Left renal pelvis (tissue), 4 donors: ENCODE measurements at places on chromosomes 4 and X. TPM values are rescaled to one million over a fixed set of nuclear protein-coding genes. Genes with fewer than 3 reads are reported as not detected.

GRCh38 chr4:148192526-148192925, 249.7 kb downstream of the NR3C2 start:
- no peak for DNase-seq

- DNase-seq: no peak
Observed at GRCh38 chr4:167274351-167274750, 40.1 kb upstream of the SPOCK3 start.

Gene ASB5
- polyA plus RNA-seq: 0.47 TPM

- DNase-seq: no peak
Observed at GRCh38 chrX:149060921-149061320, 444.2 kb downstream of the IDS start.

DNA sequence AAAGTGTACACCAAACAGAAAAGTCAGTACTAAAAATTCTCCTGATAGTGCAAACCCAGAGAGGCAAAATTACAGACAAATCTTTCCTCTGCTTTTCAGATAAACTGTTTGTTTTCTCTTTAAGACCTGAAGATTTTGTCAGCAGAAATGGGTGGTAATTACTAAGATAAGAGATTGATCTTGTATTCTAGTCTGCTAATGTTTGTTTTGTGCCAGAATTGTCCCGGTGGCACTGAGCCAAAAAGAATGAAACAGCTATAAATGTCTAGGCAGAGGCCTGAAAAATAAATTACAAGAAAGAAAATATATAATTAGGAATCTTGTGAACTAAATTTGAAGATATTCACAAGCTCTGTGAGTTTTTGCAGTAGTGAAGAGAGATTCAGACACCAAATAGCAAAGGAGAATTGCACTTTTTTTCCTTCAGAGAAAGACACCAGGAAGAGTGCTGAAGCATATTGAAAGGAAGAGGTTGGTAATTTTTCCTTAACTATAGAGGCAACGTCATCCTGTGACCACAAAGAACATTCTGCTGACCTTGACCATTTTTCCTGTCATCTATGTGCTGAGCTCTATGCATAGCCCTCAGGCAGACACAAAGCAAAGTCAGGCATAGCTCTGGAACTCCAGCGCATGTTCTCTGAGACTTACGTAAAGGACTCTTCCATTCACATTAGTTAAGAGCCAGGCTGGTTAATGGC, 314.5 kb upstream of the RASGEF1B start:
- no peak for DNase-seq

Gene MAGEA2B
- polyA plus RNA-seq: not detected

- no peak for DNase-seq
Observed at GRCh38 chr4:87204559-87204958, 15.9 kb downstream of the KLHL8 start.

DNA sequence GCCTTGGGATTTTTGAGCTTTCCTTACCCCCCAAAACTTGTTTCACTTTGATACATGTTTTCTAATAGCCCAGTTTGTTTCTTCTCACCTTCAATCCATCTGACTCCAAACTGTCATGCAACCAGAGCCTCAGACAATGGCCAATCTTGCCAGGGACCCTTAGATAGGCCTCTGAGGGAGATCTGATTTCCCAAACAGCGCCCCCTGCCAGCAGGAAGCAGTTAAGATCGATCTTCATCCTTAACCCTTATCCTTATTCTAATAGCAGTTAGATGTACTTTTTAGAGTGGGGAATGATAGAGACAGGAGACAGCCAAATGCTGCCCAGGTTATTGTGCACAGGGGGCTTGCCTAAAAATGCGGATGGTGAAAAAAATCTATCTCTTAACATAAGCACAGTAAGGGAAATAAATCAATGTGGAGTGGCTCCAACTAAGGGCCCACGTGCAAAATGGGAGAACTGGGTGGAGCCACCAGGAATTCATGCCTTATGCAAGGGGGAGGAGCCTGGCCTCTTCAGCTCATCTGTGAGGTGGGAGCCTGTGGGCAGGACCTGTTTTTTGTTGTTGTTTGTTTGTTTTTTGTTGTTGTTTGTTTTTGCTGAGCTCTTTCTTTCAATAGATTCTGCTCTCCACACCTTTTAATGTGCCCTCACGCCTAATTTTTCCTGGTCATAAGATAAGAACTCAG, 833.6 kb upstream of the AGA start:
- DNase-seq: no peak

GRCh38 chrX:135740681-135741149, 27.3 kb downstream of the CT45A1 start:
- DNase-seq: peak; percentile 1

DNA sequence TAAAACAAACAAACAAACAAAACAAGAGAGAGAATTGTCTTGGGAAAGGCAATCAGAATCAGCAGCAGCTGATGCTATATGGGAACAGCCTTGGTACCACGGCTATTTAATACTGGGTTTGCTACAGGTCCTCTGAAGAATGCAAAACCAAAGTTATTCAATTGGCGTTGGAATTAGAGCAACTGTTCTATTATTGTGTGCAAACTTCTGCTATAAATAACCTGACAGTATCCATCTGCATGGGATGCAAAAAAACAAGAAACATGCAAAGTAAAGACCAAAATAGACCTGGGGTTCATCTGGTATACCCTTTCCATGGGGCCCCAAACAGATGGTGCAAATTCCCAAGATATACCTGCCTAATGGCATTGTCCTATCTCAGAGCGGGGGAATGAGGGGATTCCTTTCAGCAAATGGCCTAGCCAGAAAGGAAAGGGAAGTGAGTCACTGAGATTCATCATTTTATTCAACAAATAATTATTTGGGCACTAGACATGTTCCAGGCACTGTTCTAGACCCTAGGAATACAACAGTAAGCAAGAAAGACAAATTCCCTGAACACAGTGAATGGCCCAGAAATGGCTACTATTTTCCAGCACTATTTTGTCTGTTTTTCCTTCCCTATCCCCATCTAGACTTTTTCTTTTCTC, 268.9 kb downstream of the FBXW7 start:
- no peak for DNase-seq

GRCh38 chr4:73675623-73676022, 55.4 kb upstream of the RASSF6 start:
- DNase-seq: no peak

- no peak for DNase-seq
Observed at GRCh38 chrX:103446665-103447302, 70.4 kb downstream of the BEX3 start.

GRCh38 chr4:35342833-35343232, 901.5 kb downstream of the ARAP2 start:
- no peak for DNase-seq

DNA sequence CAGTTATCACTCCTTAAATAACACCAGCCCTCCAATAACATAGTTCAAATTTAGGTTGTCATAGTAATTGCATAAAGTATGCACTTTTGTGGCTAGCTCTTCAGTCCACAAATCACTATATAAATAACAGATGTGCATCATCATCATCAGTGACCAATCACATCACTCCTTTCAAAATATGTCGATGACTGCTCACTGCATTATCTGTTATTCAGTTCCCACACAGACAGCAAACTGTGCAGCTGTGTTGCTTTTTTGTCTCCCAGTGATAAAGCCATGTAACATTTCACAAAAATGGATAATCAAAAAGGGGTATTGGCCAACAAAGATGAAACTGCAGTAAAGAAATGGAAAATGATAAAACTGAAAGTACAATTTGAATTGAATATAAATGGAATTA, 205.4 kb downstream of the DCLK2 start:
- DNase-seq: no peak

Gene TGIF2LX
- polyA plus RNA-seq: not detected

GRCh38 chr4:188821500-188821899, 682.3 kb downstream of the TRIML1 start:
- no peak for DNase-seq

Gene ASMT
- not detected for polyA plus RNA-seq

Gene GCNA
- 1.7 TPM for polyA plus RNA-seq

DNA sequence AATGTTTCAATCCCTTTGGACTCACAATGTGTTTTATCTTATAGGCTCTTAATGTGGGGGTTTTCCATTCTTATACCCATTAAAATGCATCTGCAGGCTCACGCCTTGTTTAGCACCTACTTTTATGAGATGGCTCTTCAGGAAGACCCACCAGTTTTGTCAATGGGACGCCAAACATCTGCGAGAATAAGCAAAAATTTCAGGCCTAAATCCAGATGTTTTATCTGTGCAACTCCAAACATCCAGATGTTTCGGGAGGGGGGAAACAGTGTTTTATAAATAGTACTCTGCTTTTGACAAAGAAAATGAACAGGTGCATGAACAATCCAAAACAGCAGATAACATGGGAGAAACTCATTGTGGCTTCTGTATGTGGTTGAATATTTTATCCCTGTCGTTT, 342.8 kb downstream of the DHX15 start:
- DNase-seq: no peak

DNA sequence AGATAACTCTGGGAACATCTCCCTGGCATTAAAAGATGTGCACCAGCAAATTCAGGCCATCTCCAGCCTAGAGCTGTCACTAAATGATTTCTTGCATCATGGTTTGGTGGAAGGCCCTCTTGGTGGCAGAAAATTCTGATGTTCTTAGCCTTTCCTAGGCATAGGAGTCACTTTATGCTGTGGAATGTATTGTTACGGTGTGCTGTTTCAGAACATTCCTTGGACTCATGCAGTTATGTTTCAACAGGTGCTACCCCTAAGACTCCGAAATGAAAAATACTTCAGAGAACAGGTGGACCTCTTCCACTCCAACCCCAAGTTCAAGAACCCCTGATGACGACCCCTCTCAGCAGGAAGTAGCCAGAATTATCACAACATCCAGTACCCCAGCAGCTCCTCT, 20.3 kb upstream of the PAPSS1 start:
- DNase-seq: no peak

- DNase-seq: peak; percentile 35
Observed at GRCh38 chrX:1249101-1249887, 19.3 kb upstream of the CSF2RA start.

GRCh38 chrX:72498782-72499181, 73.9 kb downstream of the HDAC8 start:
- no peak for DNase-seq
